ENCODE measurements at places on chromosomes 2 and 18.

DNA sequence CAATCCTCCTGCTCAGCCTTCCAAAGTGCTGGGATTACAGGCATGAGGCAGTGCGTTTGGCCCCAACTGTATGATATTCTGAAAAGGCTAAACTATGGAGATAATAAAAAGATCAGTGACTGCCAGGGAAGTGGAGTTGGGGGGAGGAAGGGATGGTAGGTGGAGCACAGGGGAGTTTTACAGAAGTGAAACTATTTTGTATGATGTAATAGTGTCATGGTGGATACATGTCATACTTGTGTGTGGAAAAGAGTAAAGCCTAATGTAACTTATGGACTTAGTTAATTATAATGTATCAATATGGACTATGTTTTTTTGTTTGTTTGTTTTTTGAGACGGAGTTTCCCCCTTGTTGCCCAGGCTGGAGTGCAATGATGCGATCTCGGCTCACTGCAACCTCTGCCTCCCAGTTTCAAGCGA lies 2.9 kb upstream of the GGCX start:
- DNase-seq: no peak

DNA sequence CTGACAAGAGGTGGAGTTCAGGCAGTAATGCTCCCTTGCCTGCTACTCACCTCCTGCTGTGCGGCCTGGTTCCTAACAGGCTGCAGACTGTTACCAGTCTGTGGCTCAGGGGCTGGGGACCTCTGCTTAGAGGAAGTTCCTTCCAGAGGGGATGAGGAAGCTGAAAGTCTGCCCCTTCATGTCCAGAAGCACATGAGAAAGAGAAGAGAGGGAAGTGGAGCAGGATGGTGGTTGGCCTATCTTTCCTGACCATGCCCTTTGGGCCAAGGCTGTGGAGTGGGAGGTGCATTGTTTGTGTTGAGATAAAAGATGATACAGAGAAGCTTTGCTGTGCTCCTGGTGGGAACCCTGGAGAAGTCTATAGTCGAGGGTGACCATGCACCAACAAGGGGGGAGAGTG lies 112.5 kb downstream of the LPIN1 start:
- no peak for DNase-seq

DNA sequence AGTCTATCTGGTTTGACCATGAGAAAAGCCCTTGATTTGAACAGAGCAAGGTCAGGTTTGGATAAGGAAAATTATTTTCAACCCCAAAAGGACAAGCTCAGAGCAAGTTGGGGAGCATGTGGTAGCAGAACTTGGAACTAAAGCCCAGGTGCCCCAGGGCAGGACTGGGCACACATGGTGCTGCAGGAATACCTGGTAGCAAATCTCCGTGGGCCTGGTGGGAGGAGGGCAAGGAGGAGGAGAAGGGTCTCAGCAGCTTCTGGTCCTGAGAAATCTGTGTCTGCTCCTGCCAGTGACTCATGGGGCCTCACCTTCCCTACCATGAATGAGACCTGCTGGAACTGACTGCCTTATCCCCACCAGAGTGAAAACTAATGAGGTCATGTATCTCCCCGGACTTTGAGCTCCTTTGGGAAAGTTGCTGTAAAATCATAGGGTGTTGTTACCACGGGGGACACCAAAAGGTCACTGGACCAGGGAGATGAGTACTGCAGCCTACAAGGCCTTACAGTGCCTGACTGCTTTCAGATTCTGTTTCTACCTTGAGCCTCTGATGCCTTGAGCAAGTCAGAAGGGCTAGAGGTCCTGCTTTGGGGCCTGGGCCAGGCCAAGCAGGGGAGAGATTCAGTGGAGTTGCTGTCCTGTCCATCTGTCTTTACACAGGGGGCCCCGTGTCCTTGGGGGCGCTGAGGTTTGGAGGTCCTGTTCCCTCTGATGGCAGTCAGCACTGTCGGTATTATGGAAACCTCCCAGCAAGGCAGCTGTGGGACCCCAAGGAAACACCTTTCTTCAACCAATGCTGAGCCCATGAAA lies 304.0 kb downstream of the MYCN start:
- DNase-seq: no peak

DNA sequence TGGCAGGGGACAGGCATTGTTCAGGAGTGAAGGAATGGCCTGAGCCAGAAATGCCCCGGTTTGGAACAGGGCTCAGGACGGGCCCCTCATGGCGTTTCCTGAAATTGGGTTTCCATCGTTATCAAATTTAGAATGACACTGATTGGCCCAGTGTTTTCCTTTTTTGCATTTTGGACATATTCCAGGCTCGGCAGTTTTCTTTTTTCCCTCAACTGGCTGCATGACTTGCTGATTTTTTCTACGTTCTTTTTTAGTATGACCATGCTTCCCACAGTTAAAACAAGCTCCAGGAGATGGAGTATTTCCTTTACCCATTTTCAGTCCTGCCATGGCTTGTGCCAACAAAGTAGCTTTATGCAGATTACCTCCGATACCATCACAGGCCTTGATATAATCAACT lies 20.4 kb upstream of the LYG2 start:
- DNase-seq: no peak

DNA sequence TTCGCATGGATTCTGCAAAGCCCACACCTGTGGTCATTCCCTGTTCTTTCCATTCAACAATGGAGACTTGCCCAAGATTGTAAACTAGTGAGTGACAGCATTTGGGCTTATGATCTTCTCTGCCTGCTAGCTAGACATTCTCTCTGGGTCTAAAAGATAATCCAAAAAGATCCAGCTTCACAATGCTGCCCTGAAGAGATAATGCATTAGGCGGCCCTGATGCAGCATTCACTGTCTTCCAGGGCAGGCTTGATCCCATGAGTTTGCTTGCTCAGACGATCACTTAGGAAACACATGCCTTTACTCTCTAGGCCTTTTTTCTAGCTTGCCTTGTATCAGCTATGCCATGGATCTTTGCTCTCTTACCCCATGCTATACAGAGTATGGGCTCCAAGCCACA lies 196.1 kb downstream of the SETBP1 start:
- DNase-seq: no peak

DNA sequence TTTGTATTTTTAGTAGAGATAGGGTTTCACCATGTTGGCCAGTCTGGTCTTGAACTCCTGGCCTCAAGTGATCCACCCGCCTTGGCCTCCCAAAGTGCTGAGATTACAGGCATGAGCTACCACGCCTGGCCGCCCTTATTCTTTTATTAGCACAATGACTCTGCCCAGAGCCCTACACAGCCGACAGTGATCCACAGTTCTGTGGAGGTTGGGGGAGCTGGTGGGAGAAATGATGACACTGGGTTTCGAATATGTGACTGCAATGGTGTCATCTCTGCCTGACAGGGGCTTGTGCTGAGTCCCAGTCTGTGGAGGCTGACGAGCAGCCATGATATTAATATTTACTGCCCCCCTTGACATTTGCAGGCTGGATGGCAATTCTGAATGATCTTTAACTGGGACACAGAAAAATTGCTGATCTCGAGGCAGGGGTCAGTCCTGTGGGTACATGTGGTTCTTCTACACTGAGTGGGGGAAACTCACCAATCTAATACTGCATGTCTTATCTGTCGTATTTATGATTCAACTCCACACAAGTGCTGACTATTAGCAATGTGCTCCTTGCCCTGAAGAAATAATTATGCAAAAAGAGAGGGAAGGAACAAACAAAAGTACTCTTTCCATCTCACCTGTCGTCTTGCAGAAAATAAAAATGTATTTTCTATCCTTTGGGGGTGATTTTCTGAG lies 6.3 kb upstream of the CTAGE1 start:
- DNase-seq: no peak

DNA sequence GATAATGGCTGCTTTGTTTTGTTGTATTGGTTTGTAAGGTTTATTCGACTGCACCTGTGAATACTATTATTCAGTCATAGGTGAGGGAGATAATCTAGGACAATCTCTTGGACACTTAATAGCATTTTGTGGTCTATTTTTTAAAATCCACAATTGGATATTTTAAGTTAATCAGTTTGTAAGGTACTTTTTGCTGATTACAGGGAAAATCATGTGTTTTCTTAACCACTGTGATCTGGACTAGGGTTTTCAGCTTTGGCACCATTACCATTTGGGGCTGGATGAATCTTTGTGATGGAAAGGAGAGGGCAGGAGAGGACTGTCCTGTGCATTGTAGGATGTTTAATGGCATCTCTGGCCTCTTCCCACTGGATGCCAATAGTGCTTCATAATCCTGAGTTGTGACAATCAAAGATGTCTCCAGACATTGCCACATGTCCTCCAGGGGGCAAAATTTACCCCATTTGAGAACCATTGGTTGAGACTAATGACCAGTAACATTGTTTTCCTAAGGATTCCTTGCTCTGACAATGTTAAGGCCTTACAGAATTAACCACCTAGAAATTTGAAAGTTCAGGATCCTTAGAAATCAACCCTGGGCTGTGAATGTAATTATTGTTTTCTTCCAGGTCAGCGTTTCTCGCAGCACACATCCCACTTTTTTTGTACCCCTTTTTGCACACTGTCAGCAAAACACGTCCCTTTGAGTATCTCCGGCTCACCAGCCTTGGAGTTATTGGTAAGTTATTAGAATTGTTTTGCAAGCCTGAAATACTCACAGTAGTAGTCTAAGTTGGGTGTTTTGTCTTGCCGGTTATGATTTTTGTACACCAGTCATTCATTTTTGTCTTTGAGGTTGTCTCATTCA lies 15.6 kb downstream of the CNOT9 start:
- no peak for DNase-seq

Measured in substantia nigra (tissue), 51 donors.